AG08395 (cell line): ENCODE measurements at places on chromosomes 2 and 18.

DNA sequence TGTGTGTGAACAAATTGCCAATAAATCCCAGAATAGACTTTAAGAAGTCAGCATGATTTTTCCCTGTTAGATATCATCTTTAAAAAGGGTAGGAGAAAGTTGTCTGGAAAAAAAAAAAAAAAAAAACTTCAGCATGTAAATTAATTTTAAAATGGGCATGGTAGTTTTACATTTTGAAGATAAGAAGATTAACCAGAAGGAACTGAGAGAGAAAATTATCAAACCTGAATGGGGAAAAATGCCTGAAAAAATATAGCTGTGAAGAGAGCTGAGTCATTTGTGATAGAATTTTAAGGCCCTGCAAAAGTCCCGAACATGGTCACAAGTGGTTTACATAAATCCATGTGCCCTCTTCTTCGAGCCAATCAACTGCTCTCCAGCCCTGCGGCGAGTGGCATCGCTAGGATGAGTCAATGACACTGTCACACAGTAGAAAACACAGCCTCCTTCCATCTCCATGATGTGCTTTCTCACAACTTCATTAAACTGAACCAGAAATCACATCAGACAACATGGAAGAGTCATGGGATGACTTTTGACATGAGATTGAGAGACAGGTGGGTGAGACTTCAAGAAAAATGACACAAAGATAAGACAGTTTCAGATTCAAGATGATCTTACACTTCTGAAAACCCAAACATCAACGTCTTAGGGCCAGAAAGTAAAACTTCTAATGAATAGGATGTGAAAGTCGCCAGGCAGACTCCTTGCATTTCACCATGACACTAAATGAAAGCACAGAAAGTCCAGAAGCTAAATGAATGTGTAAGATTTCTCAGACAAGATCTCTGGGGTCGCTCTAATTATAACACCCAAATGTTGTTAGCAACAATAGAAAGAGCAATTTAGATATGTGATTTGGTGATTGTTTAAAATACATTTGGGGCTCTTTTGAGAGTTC lies 273.0 kb upstream of the ID2 start:
- DNase-seq = no peak

- no peak for DNase-seq
Observed at GRCh38 chr2:136932700-136933099, 167.4 kb downstream of the THSD7B start.

- DNase-seq = no peak
Observed at GRCh38 chr2:176205126-176205525, 16.7 kb downstream of the HOXD1 start.

DNA sequence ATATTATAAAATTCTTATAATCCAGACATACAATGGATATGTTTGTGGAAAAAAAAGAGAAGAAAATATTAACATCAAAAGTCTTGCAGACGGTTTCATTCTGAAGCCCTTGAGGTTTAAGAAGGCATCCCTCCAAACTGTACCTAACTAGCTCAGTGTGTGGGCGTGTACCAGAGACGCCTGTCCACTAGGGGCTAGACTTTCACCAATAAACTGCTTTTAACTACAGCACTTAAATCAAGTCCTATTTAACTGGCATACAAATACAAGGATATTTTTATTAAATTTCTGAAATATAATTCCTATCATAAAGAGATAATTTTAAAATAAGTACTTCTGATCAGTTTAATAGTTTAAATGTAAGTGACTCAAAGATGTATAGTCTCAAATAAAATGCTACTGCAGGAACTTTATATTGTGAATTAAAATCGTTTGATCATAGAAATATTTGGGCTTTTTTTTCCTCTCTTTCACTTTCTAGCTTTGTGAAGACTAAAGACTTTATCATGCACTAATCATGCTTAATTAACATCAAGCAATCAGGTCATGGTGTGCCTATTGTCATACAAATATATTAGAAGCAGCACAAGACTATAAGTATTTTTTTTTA lies 437.7 kb downstream of the SATB2 start:
- DNase-seq = peak; percentile 44

DNA sequence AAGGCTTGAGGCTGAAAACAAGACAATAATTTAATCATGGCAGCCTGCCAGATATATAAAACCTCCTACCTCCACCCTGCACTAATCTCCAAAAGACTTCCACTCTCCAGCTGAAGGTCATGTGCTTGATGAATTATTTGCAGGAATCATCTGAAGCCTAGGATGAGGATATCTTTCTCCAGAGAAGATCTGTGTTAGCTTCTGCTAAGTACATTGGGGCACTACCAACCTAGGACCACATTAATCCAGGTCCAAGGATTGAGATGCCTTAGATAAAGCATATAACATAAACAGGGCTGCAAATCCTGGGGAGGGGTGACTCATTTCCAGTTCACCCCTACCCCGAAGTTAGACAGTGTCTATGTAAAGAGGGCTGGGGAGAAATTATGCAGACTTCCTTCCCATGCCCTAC lies 80.5 kb upstream of the FRZB start:
- peak; percentile 9 for DNase-seq

GRCh38 chr2:136118819-136119716 lies 1.1 kb upstream of the CXCR4 start:
- DNase-seq = no peak

- no peak for DNase-seq
Observed at GRCh38 chr2:200373973-200374416, 67.5 kb downstream of the SPATS2L start.

- DNase-seq = peak; percentile 62
Observed at GRCh38 chr2:206212673-206213513, 53.2 kb downstream of the EEF1B2 start.

DNA sequence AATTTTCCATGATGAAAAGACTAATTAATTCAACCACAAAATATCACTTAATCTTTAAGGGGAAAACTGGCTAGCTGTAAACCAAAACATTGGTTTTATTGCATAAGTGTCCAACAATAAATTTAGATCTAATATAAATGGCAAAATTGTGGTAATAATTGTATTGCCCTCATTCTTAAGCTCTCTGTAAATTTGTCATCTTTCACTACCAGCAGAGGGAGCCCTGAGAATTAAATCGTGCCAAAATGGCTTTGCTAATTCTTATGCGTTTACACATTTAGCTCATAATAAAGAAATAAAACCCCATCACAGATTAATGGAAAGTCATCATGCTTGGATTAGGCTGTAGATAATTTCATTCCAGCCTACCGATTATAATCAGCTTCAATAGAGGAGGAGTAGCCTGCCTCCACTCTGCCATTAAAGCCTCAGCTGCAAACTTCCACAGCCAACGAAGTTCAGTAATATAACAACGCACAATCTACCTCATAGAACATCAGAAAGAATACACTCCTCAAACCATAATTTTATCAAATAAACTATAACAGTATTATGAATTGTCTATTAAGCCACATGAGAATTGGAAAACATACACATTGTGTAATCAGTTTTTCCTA lies 70.0 kb upstream of the ATP5MC3 start:
- peak; percentile 49 for DNase-seq
